Activated naive CD4-positive, alpha-beta T cell (primary cell): ENCODE measurements at places on chromosomes 3 and 15.

GRCh38 chr15:56045068-56045748, 51.8 kb upstream of the NEDD4 start:
- DNase-seq = no peak

GRCh38 chr3:139476348-139476747, at the start of gene RBP2:
TSS of gene RBP2 (minus strand) at chr3:139476516. CDS start at chr3:139476459, 57 bp downstream.
- DNase-seq = no peak

DNA sequence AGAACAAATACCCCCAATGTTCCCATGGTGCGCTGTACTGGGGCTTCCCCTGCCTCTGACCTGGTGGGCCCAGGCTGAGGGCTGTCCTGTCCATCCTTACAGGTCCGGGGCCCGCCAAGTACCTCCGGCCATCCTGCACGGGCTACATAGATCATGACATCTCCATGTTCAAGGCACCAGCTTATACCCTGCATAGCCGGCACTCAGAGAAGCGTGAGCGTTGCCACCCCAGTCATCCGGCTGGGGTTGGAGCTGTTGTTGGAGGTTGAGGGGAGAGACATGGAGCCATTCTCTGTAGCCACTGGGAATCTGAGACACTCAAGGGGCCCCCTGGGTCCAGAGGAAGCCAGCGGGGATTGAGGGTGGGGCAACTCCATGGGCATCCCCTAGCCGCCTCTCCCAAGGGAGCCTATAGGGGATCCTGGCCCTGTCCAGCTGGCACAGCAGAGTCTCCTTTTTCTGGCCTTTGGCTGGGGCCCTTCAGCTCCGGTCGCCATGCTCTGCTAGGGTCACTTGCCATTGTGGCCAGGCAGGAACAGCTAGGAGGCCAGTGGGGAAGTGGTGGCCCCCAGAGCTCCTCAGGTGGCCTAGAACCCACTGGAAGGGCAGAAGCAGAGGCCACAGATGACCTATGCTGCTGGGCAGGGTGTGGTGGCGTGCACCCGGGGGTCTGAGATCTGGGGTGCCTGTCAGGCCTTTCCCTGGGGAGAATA, 12.5 kb upstream of the CSPG4 start:
- DNase-seq = no peak

DNA sequence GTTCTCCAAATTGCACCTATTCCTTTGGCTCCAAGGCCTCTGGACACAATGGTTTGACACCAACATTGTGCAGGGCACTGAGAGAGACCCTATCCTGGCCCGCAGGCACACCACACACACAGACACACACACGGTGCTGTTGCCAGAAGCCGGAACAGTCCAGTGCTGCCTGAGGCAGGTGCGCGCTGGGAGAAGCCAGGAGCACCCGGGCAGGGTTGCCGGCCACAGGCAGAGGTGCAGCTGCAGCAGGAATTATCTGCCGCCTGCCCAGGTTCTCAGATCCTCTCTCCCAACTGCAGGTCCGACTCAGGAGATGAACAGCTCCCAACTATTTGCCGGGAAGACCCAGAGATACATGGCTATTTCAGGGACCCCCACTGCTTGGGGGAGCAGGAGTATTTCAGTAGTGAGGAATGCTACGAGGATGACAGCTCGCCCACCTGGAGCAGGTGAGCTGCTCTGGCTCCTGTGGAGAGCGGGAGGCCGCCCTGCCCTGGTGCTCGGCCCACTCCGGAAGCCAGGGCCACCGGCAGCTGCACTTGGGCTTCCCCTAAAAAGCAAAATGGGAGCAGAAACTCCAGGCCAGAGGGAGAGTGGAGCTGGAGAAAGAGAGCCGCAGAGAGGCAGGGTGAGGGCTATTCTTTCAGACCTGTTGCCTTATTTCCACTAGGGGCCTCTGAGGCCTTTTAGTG, 42.9 kb downstream of the CHDH start:
- no peak for DNase-seq

- no peak for DNase-seq
Observed at GRCh38 chr3:69930564-69930963, 69.0 kb upstream of the SAMMSON start.

DNA sequence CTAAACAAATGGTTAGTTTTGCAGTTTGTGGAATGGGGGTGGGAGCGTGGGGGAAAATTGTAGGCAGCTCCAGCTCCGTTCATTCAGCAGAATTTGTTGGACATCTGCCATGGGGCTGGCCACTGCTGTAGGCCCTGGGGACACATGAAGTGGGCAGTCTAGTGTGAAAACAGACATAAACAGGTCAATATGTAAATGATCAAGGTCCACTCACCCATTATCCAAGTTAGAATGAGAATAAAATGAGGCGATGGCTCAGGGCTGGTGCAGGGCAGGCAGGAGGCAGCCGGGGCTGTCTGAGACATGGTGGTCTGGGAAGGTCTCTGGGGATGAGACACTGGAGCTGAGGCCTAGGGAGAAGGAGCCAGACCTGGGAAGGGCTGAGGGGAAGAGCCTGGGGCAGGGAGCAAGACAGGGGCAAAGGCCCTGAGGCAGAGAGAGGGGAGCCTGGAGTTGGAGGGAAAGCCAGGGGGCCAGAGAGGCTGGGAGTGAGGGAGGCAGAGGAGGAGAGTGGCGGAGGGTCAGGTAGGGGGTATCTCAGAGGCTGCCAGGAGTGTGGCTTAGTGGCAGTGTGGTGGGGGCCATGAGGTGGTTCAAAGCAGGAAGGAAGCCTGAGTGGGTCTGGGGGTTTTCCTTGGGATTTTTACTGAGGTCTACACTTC, 6.2 kb upstream of the SLC6A6 start:
- DNase-seq = no peak

GRCh38 chr3:169945313-169945712, 21.3 kb upstream of the SEC62 start:
- DNase-seq = no peak

DNA sequence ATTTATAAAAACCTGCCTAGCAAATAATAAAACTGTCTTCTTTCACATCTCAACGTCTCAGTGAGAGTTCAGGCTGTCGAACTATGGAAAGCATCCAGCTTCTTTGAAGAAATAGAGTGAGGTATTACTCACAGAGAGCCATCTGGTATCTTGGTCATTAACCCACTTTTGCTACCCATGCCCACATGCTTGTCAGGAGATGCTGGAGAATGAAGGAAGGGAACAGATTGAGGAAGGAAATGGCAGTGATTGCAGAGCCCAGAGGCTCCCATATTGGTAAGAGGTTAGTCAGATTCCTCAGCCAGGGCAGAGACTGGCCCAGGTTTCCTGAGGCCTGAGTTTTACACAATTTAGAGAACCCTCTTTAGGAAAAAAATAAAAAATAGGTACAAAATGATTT, 119.1 kb downstream of the B3GALNT1 start:
- no peak for DNase-seq

DNA sequence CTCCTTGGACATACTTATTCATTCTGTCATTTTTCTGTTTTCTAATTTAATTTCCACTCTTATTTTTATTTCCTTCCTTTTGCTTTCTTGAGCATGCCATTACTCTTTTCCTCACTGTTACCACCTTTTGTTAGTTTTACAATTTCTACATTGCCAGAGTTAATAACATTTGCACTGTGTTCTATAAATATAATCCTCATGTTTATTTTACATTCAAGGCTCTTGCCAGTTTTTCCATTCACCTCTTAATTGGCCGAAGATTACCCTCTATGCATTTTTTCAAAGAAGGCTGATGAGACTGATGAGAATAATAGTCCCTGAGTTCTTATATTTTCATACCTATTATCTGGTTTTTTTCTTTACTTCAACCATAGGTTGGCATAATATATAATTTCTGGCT, 10.5 kb downstream of the BTD start:
- DNase-seq = no peak

GRCh38 chr3:157275832-157276231, 115.9 kb upstream of the CCNL1 start:
- no peak for DNase-seq

GRCh38 chr15:60695713-60696522, 217.0 kb upstream of the ICE2 start:
- DNase-seq = peak; percentile 14
